ENCODE measurements at places on chromosomes 11 and 22. TPM values are rescaled to one million over a fixed set of nuclear protein-coding genes. Genes with fewer than 3 reads are reported as not detected.
A peak's percentile ranks its signal among the peaks of the same experiment; 100 is the strongest.

The AGBL2 gene
- polyA plus RNA-seq: 0.08 TPM

GRCh38 chr11:66542362-66542761, 3.5 kb downstream of the ZDHHC24 start:
- no peak for DNase-seq

DNA sequence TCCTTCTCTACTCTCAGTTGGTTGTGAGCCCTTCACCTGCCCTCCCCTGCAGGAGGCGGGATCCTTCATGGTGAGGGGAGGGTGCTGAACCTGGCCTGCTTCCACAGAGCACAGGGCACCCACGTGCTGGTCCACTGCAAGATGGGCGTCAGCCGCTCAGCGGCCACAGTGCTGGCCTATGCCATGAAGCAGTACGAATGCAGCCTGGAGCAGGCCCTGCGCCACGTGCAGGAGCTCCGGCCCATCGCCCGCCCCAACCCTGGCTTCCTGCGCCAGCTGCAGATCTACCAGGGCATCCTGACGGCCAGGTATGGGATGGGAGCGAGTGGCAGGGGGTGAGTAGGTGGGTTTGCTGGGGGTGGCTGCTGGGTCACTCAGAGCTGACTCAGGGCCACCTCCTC, 6.3 kb downstream of the SSH3 start:
- no peak for DNase-seq

- no peak for DNase-seq
Measured at GRCh38 chr11:73946798-73947458, 3.9 kb upstream of the DNAJB13 start.

GRCh38 chr11:124402326-124402922, 3.6 kb upstream of the OR8B3 start:
- peak; percentile 67 for DNase-seq

- no peak for DNase-seq
Measured at GRCh38 chr11:69052343-69053168, 3.8 kb downstream of the TPCN2 start.

The SLC17A6 gene
- polyA plus RNA-seq: not detected

The DNHD1 gene
- 4.4 TPM for polyA plus RNA-seq
